NCI-H1417 (cell line): ENCODE measurements at places on chromosomes 16 and 17.

DNA sequence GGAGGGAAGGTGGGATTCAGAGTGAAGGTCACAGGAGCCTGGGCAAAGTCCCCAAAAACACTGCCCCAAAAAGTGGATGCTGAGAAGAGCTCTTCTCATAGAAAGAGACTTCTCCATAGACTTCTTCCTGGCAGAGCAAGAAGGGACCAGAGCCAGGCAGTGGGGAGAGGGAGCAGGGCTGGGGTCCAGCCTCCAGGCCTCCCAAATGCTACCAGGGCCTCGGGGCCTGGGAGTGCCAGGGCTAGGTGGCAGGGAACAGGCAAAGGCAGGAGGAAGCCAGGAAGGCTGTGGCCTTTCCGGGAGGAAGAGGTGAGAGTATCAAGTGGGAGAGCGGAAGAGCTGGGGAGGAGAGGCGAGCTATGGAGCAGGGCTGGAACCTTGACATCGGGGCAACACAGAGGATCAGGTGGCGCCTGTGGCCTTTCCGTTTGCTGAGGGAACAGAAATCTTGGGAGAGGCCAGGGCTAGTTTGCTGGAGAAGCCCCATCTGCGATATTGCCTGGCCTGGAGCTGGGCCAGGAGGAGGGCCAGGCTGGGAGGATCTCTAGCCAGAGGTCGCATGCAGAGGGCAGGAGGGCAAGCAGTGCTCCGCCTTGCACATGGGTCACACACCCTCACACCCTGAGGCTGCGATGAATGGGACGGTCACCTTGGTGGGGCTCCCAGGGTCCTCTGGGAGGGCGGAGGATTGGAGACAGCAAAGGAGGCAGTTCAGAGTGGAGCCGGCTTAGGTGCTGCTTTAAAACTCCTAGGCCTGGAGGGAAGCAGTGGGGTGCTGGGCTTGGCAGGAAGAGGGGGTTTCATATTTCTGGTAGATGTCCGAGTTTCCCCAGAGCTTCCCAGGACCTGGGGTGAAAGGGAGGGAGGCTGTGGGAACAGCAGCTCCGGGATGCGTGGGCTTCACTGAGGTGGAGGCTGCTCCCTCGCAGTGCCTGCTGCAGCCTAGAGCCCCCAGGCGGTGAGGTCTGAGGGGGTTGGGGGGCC lies 3.4 kb downstream of the SLC16A5 start:
- no peak for DNase-seq

DNA sequence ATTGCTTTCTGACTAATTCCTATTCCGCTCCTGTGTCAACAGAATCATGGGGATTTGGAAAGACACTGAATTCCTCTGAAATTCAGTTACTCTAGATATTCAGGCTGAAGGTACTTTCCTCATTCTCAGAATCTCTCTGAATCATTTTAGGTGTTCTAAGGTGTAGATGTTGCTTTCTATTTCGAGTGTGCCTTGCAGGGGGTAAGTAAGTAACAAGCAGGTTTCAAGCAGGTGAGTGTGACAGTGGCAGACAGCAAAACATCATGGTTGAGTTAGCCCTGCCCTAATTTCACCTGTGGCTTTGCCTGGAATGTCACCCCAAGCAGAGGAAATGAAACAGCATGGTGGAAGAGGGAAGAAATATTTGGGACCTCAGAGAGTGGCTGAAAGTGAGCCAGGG lies 75.1 kb downstream of the SHISA9 start:
- DNase-seq: no peak

DNA sequence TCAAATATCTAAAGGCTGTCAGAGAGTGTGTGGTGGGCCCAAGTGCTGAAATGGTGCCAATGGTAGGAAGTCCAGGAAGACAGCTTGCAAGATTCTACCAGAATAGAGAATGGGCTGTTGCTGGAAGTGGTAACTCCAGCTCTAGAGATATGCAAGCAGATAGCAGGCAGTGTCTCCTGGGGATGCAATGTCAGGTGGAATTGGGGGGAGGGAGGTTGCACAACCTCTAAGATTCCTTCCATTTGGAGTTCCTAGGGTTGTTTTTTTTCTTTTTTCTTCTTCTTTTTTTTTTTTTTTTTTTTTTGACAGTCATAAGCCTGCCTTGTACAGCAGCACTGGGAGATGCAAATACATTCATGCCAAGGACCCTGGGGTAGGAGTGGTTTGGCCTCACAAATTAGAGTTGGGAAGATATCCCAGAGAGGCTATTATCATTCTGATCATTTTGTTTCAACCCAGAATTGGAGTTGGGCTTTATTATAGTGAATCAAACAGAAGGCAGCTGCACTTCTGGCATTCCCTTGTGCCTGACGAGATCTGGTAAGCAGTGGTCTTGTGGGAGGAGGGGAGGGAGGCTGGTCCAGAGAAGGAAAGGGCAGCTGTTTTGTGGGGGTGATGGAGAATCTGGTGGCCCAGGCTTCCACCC lies 51.1 kb downstream of the SLC6A2 start:
- no peak for DNase-seq

- DNase-seq: peak; percentile 45
Observed at GRCh38 chr17:50934672-50935220, 68.6 kb upstream of the TOB1 start.

- DNase-seq: peak; percentile 82
Observed at GRCh38 chr17:75749545-75750389, 15.2 kb downstream of the GALK1 start.

DNA sequence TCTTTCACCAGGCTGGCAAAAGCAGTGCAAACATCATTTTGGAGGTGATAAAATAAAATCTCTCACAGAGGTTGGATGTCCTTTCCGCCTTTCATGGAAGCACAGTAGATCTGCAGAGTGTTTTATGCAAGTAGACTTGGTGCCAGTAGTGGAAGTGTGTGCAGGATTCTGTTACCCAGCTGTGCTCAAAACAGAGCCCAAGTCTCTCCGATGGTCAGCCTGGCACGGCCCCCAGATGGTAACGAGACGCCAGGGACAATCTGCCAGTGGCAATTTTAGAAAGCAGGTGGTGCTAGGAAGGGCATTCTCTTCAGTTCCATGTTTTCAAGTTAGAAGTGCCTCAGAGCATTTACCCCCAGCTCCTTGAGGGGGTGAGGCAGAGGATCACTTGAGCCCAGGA lies 1.5 kb upstream of the MTHFSD start:
- DNase-seq: no peak

- no peak for DNase-seq
Observed at GRCh38 chr17:36149296-36149820, 27.1 kb downstream of the TBC1D3B start.

- DNase-seq: no peak
Observed at GRCh38 chr16:4212211-4212933, 29.5 kb downstream of the SRL start.

DNA sequence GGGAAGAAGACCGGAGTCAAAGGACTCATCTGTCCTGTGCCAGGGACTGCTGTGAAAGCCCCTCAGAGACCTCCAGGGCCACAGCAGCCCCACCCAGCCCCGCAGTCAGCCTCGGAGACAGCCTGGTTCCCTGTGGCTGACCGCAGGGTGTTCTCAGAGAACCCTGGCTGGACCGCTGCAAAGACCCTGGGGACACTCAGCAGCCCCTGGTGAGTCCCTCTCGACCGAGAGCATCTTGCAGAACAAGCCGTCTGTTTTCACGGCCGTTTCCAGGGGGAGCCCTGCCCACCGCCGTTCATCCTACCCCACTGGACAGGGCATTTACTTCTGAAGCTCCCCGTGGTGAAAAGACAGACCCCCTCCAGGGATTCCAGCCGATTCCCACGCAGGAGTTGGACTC lies 10.3 kb downstream of the UBALD1 start:
- DNase-seq: no peak

GRCh38 chr16:63568164-63568563 lies 1531.9 kb upstream of the CDH8 start:
- DNase-seq: no peak

DNA sequence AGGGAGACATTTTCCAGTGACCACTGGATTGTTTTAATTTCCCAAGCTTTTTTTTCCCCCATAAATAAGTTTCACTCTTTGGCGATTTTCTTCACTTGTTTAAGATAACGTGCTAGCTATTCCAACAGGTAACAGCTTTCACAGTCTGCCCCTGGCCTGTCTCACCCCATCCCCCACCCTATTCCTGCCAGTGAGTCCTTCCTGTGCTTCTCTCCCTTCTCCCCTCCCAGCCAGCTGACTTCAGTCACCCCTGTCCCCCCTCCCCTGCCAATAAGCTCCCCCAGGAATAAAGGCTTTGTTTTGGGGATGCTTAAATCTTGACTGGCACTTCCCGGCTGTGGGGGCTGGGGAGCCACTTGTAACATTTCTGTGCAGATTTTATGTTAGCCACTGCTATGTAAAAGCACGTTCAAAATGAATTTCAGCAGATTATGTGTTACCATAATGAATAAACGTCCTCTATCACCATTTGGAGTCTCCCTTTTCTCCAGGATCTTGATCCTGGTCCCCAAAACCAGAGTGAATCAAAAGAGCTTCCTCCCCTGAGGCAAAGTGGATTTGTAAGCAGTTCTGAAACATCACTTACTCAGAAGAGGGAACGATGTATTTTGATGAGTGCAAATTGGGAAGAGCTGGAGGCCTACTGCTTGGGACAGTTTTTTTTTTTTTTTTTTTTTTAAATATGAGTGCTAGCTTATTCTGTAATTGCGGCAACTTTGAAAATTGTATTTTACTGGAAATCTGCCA lies 58.2 kb downstream of the IGF2BP1 start:
- DNase-seq: no peak

- DNase-seq: no peak
Observed at GRCh38 chr17:39667262-39667944, 850 bp upstream of the PNMT start.

GRCh38 chr17:70752966-70753467 lies 583.7 kb downstream of the KCNJ2 start:
- DNase-seq: peak; percentile 10

DNA sequence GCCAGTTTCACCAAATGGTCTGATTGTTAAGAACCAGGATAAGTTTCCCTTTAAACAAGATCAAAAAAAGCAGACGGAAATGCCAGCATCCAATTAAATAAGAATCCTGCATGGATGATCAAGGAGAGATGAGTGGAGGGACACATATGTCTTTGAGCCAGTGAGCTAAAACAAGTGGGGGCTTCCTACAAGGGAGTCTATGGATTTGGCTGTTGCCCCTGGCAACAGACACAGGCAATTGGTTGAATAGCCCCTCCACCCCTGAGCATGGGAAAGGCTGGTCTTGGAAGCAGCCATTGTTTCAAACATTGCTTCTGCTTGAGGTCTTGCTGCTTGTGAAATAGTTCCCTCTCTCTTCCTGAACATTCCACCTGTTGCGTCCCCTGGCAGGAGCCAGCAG lies 374.7 kb upstream of the ERCC4 start:
- no peak for DNase-seq

GRCh38 chr17:17060930-17061329 lies 18.7 kb downstream of the MPRIP start:
- DNase-seq: no peak

DNA sequence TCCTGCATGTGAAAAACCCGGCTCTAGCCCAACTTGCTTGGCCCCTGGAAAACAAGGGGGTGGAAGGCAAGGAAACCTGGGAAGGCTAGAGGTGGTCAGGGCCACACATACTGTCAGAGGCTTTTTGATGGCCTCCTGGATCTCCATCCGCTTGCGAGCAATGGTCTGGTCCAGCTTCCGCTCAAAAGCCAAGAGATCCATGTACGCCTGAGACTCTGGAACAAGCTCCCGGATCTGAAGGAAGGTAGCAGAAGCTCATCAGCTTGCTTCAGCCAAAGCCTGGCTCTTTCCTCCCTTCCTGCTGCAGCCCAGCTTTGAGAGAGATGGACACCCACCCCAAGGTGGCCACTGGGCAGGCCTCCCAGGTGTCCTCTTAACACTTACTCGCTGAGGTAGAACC lies 5.7 kb downstream of the SMARCD2 start:
- no peak for DNase-seq

GRCh38 chr17:30318155-30318554 lies 15.7 kb downstream of the TMIGD1 start:
- DNase-seq: no peak

GRCh38 chr16:57677622-57678369 lies 9.7 kb downstream of the ADGRG3 start:
- no peak for DNase-seq

- no peak for DNase-seq
Observed at GRCh38 chr17:17940441-17940911, 31.7 kb downstream of the TOM1L2 start.

DNA sequence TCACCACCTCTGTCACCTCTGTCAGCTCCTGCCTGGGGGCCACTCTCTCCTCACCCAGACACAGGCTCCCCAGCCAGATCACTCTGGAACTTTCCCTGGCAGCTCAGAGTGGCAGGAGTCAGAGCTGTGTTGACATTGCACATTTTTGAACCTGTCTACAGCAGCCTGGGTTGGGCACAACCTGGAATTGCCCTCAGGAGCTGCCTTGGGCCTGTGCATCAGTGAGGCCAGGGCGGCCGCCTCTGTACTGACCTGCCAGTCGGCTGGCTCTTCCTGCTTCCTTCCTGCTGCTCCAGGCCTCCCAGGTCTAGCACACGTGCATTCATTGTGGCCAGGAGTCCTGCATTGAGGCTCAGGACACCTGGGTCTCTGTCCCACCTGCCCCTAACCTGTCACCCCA lies 14.2 kb upstream of the TMEM11 start:
- DNase-seq: no peak

GRCh38 chr17:63132459-63132911 lies 166.4 kb downstream of the TANC2 start:
- DNase-seq: no peak

GRCh38 chr16:11379420-11379819 lies 34.2 kb downstream of the RMI2 start:
- DNase-seq: no peak

- peak; percentile 59 for DNase-seq
Observed at GRCh38 chr16:85553436-85554113, 59.5 kb upstream of the GSE1 start.

GRCh38 chr17:10807704-10808128 lies 3.8 kb upstream of the TMEM238L start:
- DNase-seq: no peak

- DNase-seq: no peak
Observed at GRCh38 chr16:63813862-63814261, 1308.0 kb downstream of the CDH11 start.

DNA sequence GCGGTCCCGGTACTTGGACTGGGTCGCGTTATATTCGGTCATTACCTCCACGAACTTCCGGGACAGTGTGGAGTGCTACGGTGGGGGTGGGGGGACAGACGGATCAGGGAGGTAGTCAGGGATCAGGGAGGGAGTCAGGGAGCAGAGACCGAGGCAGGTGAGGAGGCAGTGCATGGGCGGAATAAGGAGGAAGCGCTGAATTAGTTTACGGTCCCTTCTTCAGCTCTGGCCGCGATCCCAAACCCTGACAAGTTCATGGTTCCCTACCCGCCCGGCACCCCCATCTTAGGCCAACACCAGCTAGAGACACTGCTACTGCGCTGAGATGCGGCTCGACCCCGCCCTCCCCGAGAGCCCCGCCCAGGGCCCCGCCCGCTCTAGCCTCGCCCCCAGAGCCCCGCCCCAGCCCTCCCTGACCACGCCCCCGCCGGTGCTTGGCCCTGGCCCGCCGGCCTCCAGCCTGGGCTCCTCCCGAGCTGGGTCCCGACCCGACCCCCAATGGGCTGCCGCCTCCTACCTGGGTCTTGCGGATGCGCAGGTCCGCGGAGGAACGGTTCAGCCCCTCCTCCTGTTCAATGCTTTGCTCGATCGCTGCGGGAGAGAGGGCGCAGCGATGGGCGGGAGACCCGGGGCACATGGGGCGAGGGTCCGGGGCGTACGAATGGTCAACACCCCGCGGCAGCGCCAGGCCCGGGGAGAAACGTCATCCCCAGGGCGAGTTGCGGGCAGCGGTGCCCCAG lies 12.1 kb downstream of the HSD3B7 start:
- DNase-seq: no peak

- DNase-seq: no peak
Observed at GRCh38 chr16:86349338-86349900, 160.9 kb upstream of the FOXF1 start.
